ENCODE measurements at places on chromosomes 2 and 18. TPM values are rescaled to one million over a fixed set of nuclear protein-coding genes. Genes with fewer than 3 reads are reported as not detected.

DNA sequence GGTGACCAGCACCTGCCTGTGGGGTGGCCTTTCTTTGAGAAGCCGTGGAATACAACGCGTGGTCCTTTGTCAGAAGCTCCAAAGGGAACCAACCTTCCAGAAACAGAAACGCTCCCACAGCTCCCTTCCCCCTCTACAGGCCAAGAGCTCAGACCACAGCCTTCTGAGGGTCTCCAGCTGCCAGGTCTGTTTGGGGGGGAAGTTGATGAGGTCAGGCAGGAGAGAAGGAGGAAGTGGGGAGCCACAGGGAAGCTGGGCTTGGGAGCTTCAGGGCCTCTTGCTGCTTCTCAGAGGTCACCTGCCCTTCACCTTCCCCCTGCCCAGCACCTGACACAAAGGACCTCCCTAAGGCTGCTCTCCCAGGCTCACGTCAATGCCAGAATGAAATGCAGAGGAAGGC, 287.7 kb upstream of the ID2 start:
- no peak for DNase-seq

DNA sequence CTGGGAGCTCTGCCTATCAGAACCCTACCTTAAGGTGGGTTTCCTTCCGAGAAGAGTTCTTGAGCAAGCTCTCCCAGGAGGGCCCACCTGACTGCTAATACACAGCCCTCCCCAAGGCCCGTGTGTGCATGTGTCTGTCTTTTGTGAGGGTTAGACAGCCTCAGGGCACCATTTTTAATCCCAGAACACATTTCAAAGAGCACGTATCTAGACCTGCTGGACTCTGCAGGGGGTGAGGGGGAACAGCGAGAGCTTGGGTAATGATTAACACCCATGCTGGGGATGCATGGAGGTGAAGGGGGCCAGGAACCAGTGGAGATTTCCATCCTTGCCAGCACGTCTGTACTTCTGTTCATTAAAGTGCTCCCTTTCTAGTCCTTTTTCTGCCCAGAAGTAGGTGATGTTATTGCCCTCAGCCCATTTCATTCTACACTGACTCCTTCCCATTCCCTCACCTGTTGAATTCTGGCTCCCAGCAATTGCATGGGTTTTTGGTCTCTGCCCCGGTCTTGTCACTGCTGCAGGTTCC, 6.5 kb downstream of the TMEM37 start:
- no peak for DNase-seq

- DNase-seq: no peak
Measured at GRCh38 chr2:45043174-45043573, 33.9 kb upstream of the SIX2 start.

DNA sequence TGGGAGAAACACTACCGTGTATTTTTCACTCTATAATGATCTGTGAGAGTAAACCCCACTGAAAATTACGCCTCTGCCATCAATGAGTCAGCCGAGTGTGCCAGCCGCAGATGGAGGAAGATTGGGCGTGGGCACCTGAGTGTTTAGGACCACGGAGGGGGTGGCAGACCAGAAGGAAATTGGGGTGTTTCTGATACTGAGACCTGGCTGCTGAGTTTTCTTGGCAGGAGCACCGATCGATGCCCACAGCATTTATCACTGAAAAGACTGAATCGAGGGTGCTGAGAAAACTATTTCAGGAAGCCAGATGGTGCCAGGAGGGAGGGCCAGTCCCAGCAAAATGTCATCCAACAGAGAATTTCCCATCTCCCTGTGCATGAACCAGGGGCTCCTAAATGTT, 91.9 kb upstream of the TPO start:
- DNase-seq: no peak

GRCh38 chr18:24112874-24113615, 25.8 kb upstream of the CABYR start:
- DNase-seq: no peak

DSG4 gene
- total RNA-seq: not detected
